ENCODE measurements at places on chromosomes 11 and 22.

DNA sequence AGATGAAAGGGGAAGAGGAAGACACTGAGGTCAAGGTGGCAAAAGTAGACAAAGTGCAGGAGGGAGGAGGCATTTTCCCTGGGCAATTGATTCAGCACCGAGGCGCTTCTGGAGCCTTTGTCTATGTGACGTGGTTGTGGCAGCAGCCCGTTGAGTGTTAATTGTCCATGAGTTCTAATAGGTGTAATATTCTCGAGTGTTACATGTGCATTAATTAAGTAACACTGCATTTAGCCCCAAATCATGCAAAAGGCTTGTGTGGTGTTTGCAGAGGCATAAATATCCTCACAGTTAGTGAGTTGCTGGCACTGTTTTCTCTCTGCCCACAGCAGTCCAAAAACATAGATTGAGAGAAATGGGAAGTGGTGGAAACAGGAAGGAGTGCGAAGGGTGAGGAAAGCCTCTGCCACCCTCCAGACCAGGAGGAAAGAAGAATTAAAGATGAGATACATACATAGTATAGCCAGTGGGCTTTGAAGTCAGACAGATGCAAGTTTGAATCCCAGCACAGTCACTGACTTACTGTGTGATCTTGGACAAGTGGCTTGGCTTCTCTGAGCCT, 361.2 kb downstream of the MN1 start:
- DNase-seq, result no peak

GRCh38 chr22:49240472-49240871, 587.2 kb downstream of the BRD1 start:
- DNase-seq, result no peak

DNA sequence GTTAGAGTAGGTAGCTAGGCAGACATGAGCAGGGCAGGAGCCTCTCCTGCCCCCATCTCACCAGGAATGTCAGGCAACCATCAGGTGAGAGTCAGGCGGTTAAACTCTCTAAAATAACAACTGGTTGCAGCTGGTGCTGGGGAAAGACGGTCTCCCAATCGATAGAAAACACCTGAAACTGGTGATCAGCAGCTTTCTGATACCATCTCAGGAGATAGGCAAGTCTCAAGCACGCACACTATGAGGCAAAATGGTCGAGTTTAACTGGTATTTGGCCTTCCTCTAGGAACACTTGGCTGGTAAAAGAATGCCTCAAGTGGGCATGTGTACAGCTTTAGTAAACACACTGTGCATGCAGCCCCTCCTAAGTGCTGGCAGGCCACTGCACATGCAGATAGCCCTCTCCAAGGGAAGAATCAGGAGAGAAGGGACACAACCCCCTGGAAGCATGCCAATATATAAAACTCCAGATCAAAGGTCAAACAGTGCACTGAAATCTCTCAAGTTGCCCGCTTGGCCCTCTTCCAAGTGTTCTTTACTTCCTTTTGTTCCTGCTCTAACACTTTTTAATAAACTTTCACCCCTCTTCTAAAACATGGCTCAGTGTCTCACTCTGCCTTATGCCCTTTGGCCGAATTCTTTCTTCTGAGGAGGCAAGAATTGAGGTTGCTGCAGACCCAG, 88.7 kb downstream of the USP35 start:
- DNase-seq, result no peak

- no peak for DNase-seq
These were observed 123.8 kb downstream of the LARGE1 start for GRCh38 chr22:33796494-33796893.

- DNase-seq, result peak; percentile 45
These were observed 173.5 kb downstream of the TRIM29 start for GRCh38 chr11:119964136-119965025.

- no peak for DNase-seq
These were observed 25.9 kb upstream of the ST14 start for GRCh38 chr11:130133716-130134115.

DNA sequence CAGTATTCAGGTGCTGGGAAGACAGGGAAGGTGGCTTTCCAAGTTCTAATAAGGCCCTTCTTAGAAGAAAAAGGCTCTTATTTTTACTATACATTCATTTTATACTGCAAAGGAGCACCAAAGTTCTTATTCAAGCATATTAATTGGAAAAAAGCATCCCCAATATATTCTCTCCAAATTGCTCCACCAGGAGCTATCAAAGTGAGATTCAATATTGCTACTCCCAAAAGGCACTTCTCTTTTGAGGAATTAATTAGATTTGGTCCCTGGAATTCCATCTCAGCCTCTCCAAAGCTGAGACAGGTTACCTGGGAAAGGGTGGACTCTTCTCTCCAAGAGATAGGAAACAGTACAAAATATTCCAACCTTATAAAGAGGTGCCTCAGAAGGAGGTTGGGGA, 134.1 kb downstream of the LARGE1 start:
- DNase-seq, result no peak

DNA sequence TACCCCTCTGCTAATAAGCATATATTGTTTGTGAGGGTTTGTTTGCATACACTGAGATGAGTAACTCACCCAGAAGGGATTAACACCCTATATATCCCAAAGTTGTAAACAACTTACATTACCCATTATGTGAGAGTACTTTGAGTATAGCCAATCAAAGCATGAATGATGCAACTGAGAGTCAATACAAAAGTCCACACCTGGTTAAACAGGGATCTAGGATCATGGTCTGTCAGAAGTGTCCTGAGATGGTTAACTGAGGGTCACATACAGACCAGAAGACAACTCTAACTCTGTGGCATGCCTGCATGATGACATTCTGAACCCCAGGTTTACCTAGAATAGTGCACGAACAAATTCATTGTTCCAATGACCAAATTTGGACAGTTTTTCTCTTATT, 17.4 kb upstream of the OR10A5 start:
- no peak for DNase-seq

DNA sequence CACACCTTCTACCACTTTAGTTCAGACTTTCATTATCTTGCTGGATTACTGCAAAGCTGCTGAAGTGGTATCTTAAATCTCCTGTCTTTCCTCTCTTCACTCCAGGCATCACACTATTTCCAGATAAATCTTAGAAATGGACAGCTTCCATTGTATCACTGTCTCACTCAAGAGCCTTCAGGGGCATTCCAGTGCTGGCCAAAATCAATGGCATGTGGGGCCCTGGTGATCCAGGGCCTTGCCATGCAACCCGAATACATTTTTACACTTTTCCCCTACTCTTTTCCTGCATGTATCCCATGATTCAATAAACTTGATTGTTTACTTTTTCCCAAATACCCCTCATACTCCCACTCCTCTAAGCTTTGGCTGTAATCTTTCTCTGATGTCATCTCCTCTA, 39.4 kb upstream of the DEUP1 start:
- DNase-seq, result no peak

- no peak for DNase-seq
These were observed 470.1 kb upstream of the LARGE1 start for GRCh38 chr22:34390400-34390799.

GRCh38 chr11:11280826-11281225, 72.2 kb downstream of the CSNK2A3 start:
- no peak for DNase-seq

DNA sequence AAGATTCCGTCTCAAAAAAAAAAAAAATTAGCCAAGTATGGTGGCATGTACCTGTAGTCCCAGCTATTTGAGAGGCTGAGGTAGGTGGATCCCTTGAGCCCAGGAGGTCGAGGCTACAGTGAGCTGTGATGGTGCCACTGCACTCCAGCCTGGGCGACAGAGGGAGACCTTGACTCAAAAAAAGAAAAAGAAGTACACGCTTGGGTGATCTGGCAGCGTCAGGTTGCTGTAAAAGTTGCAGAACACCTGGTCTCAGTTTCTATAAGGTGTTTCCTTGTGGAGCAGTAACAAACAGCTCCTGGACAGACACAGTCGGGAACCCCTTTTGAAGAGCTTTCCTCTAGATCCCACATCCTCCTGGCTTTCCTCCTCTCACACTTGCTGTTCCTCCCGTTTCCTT, 45.8 kb downstream of the SCGB1A1 start:
- no peak for DNase-seq

GRCh38 chr11:24598641-24599040, 101.8 kb downstream of the LUZP2 start:
- no peak for DNase-seq

GRCh38 chr11:72771507-72771906, 19.3 kb upstream of the ARAP1 start:
- DNase-seq, result peak; percentile 40

GRCh38 chr11:72954860-72955259, 140.6 kb downstream of the ATG16L2 start:
- no peak for DNase-seq

DNA sequence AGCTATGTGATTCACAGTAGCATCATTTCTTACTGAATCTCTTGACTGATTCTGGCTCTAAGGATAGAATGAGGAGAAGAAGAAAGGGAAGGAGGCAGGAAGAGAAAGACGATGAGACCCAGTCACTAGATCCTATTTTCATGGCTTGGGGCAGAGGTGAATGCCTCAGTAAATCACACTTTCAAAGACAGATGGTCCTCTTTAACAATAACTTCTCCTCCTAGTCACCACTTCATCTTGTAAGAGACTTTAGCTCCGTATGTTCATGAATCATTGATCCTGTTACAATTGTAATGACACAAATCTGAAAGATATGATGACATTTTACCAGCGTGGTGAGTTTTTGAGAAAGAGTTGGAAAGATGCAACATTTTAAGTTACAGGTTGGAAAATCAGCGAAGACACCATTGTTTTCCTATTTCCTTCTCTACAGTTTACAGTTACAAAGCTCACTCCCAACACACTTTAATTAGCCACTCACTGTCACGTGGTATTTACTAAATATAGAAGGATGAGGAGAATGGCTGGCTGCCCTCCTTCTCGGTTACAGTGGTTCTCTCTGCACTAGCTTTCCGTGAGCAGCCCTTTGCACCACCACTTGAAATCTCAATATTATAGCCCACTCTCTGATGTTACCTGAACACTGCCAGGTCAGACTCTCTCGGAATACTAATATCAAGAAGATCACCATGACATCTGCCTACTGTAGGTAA, 205.8 kb downstream of the CADM1 start:
- DNase-seq, result no peak

- no peak for DNase-seq
These were observed 365.2 kb upstream of the DDI1 start for GRCh38 chr11:103671143-103671651.

DNA sequence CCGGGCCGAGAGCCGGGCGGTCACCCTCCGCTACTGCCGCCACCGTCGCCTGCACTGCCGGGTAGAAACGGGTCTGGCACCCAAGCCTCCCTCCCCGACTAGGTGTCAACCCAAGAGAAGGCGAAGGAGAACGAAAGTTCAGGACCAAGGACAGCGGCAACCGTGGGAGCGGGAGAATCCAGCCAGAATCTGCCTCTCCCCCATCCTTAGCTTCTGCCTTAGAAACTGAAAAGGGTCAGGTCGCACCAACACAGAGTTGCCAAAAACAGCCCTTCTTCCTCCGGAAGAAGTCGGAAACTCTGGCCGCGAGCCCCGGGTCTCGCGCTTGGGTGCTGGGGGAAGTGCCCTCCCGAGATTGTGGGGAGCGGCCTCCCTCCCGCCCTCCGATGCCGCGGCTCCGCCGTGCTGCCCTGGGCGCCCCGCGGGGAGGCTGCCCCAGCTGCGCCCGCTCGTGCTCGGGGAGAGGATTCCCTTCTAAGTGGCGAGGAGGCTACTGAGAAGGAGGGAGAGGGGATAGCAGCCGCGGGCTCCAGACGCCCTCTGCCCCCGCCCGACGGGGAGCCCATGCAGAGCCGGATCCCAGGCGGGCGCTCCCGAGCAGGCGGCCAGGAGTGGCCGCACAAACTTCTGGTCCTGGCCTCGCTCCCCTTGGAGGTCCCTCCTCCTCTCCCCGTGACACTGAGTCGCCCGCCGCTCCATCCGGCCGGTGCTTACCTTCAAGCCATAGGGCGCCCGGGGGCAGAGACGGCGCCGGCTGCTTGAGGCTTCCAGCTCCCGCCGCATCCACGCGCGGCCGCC, 637 bp downstream of the DRD2 start:
- peak; percentile 77 for DNase-seq

DNA sequence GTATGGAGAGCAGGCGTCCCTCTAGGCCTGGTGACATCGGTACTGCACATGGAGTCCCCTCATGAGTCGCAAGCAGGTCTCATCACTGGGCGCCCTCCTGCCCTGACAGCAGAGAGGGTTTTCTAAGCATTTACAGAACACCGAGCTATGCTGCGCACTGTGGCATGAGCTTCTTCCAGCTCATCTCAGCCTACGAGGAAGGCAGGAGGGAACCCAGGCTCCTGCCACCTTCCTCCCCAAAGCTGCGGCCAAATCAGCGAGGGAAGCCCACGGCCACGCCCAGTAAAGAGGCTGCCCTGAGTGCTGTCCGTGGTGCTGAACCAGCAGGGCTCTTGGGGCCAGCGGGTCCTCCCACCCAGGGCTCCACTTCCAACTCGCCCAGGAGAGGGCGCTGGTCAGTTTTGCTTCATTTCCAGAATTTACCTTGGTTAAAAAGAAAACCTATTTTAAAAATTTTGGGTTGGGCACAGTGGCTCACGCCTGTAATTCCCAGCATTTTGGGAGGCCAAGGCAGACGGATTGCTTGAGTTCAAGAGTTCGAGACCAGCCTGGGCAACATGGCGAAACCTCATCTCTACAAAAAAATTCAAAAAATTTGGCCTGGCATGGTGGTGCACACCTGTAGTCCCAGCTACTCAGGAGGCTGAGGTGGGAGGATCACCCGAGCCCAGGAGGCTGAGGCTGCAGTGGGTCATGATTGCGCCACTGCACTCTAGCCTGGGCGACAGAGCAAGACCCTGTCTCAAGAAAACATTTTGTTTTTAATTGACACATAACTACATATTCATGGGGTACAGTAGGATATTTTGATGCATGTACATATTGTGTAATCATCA, 34.2 kb downstream of the PHF21B start:
- peak; percentile 83 for DNase-seq

GRCh38 chr11:116457336-116458007, 315.3 kb downstream of the BUD13 start:
- no peak for DNase-seq

GRCh38 chr22:19622061-19622441, 92.3 kb upstream of the SEPTIN5 start:
- DNase-seq, result no peak

DNA sequence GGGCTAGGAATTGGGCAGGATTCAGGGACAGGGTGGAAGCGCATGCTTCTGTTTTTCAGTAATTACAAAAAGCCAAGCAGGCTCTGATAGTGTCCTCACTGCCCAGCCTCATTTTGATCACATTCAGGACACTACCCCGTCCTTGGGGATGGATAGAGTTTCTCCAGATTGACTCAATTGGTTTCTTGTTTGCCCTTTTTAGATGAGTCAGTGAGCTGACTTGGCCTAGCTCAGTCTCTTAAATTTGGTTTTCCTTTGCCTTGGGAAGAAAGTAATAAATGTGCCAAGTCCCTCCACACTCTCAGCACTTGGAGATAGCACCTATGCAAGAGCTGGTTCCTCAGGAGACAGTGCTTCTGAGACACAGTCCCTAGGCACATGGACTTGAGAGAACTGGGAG, 25.5 kb downstream of the DKK3 start:
- DNase-seq, result peak; percentile 66

All from fibroblast of the aortic adventitia (primary cell).